ENCODE measurements at places on chromosomes 2 and 18.

DNA sequence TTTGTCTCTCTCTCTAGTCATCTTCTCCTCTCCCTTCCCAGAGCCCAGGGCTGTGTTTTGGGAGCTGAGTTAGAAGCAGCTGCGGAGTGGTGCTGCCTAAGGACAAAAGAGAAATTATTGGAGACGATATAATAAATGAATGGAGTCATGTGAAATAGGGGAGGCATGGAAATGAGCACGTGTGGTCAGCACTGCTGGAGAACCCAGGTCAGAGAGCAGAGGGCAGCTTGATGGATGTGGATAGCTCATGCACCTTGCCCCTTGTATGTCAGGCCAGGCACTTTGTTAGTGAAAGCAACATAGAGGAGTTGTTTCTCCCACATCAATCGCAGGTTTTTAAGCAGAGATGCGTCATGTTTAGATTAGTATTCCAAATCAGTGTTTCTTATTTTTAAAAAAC lies 15.7 kb downstream of the TTR start:
- DNase-seq: no peak

- no peak for DNase-seq
Observed at GRCh38 chr18:73861771-73862170, 285.9 kb downstream of the FBXO15 start.

GRCh38 chr18:44107187-44107586 lies 573.5 kb upstream of the SETBP1 start:
- DNase-seq: no peak

- no peak for DNase-seq
Observed at GRCh38 chr18:49342690-49343089, 117.8 kb downstream of the DYM start.

DNA sequence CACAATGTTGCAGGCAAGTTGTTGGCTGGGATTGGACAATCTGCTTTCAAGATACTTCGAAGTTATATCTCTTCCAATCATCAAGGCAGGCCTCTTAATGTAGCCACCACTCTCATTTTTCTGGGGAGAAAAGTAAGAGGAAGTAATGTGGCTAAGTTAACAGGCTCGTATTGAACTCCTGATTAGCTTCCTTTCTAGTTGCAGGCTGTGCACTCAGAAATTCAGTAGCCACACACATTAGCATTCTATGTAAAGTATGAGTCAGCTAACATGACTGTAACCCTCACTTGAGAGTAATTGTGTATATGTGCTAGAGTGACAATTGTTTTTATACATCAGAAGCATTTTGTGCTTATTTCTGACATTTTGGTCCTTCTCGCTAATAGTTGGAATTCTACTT lies 3.3 kb downstream of the TWSG1 start:
- DNase-seq: no peak

GRCh38 chr2:134108113-134108512 lies 145.8 kb upstream of the MGAT5 start:
- no peak for DNase-seq

GRCh38 chr2:109619032-109619615 lies 5.0 kb downstream of the SOWAHC start:
- DNase-seq: no peak

All from activated CD4-positive, alpha-beta T cell treated with anti-CD3 and anti-CD28 coated beads for 4 hours (primary cell).